ENCODE measurements at places on chromosomes 6 and 20.
A peak's percentile ranks its signal among the peaks of the same experiment; 100 is the strongest.

DNA sequence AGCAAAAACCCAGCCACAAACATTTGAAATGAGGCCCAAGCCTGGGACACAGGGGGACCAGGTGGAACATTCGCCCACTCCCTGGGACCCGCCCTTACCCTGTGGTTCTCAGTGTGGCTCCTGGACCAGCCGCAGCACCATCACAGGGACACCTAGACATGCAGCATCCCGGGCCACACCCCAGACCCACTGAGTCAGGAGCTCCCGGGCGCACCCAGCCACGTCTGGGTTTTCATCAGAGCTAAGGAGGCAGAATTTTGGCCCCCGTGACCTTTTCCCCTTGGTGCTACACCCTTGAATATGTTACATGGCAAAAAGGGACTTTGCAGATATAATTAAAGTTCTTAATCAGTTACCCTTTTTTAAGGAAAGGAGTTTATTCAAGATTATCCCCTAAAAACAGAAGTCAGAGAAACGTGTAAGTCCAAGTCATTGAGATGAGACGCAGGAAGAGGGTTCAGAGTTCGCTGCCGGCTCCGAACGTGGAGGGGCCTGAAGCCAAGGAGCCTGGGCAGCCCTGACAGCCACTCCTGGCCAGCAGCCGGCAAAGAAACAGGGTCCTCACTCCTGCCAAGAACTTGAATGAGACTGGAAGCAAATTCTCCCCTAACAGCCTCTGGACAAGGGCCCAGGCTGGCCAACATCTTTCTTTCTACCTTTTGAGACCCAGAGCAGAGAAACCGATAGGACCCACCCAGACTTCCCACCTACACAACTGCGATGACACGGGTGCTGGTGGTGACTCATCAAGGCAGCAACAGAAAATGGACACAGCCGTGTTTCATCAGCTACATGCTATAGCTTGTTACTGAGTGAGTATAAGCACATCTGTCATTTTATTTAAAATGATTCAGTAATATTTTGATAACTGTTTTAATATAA is 25.3 kb downstream of the BFSP1 start:
- DNase-seq = peak; percentile 62

GRCh38 chr6:139751179-139751578 is 376.7 kb upstream of the CITED2 start:
- DNase-seq = no peak

- no peak for DNase-seq
Measured at GRCh38 chr20:11847827-11848226, 69.9 kb upstream of the BTBD3 start.

DNA sequence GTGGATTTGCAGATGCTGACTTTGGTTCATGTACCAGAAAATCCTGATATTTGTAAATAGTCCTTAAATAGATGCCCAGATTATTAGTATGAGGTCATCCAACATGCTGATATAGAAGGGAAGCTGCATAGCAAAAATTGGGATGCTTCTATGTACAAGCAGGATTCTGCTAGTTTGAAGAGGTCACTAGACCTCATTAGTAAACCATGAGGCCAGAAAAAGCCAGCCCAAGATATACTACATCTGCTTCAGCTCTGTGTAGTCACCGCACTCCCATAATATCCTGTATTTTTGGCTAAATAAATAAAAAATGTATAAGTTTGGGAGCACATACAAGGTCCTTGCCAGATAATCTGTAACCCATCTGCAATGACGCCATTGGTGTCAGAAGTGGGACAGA is 13.0 kb downstream of the PTPRT start:
- DNase-seq = no peak

- DNase-seq = no peak
Measured at GRCh38 chr6:157798851-157799250, 24.2 kb upstream of the SNX9 start.

DNA sequence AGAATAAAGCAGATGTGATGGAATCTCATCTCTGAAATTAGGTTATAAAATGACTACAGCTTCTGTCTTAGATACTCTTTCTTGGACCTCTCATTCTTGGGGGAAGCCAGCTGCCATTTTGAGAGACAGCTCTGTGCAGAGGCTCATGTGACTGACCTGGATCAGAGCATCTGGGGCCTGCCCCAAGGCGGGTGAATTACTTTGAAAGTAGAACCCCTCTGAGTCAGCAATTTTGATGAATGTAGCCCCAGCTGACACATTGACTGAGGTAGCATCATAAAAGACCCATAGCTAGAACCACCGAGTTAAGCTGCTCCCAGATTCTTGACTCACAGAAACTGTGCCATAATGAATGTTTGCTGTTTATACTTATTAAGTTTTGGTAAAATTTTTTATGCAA is 124.5 kb downstream of the THEMIS start:
- no peak for DNase-seq

- no peak for DNase-seq
Measured at GRCh38 chr6:125406741-125407140, 105.0 kb upstream of the HDDC2 start.

DNA sequence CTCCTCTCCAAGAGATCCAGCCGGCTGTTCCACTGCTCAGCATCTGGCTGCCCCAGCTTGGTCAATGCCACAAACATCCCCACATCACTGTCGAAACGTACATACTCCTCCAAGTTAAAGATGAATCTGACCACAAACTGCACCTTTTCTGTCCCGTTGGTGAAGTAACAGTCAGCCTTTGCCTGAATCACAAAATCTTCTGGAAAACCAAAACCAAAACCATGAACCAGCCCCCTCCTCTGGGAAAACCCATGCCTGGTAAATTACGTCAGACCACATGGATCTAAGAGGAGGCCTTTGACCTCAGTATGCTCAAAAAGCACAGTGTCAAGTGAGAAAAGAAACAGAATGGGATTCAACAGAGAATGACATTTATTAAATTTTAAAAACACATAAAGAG is 1.7 kb downstream of the HLA-DOB start:
- DNase-seq = peak; percentile 60

DNA sequence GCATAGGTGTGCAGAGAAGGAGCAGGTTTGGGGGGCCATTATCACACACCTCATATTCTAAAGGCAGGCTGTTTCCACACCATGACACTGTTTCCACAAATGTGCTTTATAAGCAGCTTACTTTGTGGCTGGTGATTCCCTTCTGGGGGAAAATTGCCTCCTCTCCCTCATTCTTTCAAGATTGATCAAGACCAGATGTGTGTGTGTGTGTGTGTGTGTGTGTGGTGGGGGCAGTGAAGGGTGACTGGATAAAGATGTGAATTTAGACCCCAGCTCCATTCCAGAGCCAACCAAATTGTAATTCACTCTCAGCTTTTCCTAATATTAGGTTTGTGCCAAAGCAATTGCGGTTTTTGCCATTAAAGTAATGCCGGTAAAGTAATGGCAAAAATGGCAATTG is 45.6 kb downstream of the EDN3 start:
- DNase-seq = no peak

DNA sequence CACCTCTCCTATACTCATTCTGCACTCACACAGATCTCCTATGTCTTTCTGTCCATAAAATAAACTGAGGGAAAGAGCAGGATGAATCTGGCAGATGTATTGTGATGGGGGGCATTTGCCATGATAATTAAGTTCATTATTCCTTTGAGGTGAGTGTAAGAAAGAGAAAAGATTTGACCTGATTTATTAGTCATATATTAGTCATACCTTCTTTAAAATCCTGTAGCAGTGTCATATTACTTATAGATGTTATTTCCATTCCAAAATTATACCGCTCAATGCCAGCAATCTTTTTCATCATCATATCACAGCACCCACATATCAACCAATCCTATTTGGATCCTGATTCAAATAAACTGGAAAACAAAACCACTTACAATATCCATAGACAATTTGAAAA is 733.3 kb upstream of the SLC35B3 start:
- DNase-seq = no peak
